ENCODE measurements at places on chromosomes 6 and 20.

- DNase-seq, result peak; percentile 21
These were observed 250.1 kb downstream of the ATXN1 start for GRCh38 chr6:16511040-16511660.

DNA sequence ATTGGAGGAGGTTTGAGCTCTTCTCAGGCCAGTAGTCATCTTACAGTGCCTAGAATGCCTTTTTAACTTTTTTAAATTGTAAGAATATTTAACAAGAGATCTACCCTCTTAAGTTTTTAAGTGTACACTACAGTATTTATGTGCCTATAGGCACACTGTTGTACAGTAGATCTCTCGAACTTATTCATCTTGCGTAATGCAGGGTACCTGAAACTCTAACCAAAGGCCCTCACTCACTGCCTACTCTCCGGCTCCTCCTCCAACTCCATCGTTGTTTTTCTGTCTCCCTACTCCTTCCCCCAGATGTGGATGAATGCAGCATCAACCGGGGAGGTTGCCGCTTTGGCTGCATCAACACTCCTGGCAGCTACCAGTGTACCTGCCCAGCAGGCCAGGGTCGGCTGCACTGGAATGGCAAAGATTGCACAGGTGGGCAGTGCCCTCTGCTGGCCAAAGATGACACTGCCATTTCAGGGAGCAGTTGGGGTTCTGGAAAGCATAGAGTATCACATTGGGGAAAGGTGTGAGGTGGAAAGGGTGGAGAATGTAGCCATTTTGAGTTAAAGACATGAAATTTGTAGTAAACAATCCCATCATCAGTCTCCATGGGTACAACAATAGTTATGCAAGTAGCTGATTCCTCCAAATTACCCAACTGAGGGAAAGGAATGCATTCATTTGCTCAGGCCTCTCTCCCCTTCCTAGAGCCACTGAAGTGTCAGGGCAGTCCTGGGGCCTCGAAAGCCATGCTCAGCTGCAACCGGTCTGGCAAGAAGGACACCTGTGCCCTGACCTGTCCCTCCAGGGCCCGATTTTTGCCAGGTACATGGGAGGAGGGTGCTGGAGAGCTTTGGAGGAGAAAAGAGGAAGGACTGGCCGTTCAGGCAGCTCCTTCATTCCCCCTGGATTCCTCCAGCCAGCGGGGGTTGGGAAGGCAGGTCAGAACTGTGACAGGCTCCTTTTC lies 18.4 kb upstream of the ZNF76 start:
- peak; percentile 75 for DNase-seq

DNA sequence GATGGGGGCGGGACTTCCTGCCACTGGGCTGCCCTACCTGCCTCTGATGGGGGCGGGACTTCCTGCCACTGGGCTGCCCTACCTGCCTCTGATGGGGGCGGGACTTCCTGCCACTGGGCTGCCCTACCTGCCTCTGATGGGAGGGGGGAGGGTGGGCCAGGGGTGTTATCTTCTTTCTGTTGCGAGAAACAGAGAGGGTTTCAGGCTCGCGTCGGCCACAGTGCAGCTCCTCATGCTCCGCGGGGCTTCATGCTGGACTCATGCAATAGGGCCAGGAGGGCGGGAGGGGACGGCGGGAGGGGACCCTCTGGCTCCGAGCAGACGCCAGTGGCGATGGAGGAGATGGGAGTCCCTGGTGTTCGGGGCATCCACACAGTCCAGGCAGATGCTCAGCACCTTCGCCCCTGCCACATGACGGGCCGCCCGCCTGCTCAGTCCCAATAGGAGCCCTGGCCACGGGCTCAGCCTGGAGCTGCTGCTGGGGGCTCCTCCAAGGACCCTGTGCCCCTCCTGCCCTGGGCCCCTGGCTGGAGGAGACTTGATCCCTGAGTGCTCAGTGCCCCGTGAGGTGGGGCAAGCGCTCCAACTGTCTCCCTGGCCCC lies 48.8 kb upstream of the CHRNA4 start:
- no peak for DNase-seq

DNA sequence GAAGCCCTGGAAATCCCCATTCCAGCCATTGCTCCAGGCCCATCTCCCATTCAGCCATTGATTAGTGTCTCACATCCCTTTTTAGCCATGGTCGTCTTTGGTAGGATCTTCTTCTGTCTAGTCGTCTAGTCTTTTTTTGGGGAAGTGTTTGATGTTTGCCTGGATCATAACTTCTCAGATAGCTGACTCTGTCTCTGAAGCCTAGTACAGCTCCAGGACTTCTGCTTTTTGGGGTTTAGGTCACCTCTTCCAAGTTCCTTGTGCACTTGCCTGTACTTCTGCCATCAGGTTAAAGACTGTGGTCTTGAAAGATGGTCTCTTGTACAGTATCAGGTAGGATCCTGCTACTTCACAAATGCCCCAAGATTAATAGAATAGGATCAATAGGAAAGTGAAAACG lies 553.5 kb downstream of the PKHD1 start:
- DNase-seq, result no peak

DNA sequence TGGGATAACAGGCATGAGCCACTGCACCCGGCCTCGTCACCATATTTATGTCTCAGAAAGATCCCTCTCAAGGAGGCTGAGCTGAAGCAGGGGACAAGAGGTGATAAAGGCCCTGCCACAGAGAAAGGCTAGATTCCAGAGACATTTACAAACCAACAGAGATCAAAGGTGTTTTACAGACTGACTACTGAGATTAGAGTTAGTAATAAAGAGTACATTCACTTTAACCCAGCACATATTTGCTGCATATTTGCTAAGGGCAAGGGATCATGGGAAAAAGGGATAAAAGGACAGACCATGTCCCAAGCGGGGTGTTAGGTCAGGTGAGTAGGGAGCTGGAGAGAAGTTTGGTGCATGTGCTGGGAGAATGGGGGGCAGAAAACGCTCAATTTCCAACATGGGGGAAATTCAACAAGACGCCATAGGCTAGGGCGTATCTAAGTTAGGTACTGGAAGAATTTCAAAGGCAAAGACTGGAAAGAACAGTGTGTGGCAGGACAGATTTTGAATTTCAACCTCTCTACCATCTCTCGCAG lies 43.8 kb upstream of the SEC63 start:
- no peak for DNase-seq

DNA sequence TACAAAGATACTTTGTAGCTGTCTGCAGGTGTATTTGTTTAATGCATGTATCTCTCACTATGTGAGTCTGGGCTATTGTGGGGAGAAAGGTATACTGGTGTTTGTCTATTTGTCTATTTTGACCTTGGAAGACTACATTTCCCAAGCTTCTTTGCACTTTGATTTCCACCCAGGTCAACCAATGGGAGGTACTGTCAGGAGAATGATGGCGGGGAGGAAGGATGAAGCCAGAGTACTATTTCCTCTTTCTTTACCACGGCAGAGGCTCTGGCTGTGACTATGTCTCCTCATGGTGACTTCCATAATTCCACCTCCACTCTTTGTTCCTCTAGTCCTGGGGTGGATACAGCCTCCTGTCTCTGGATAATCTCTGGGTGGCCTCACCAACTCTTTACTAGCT lies 23.1 kb downstream of the LBP start:
- no peak for DNase-seq

DNA sequence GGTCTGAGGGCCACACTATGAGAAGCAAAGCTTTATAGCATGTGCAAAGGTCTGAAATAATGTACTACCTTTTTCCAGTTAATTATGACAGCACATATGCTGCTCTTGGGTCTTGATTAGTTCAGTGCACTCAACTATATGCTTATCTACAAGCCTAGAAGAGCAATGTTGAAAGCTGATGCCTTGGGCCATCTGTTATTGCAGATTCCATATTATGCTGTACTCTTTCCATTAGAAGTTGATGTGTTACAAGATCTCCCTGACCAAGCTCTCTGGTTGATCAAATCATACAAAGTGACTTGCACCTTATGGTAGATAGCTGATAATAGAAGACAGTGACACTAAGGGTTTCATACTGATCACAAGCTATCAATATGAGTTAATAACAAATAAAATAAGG lies 327.3 kb downstream of the FRK start:
- DNase-seq, result no peak

DNA sequence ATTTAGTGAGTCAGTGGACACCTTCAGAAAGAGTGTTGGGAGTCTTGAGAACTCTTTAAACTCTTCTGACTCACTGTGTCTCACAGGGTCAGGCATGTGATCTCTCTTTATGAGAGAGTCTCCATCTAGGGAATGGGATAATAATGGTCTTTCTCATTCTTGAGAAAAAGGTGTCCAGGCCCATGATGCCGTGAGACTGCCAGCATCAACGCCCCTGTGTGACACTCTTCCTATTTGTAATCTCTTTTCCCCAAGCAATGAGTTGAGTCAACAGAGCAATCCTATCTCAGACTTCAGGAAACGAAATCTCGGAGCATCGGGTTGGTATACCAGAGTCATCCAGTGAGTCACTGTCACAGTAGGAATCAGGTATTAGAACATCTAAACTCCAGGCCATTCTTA lies 82.3 kb upstream of the BMP2 start:
- DNase-seq, result no peak

GRCh38 chr6:27753668-27754407 lies 158.4 kb downstream of the OR2B2 start:
- DNase-seq, result peak; percentile 79

DNA sequence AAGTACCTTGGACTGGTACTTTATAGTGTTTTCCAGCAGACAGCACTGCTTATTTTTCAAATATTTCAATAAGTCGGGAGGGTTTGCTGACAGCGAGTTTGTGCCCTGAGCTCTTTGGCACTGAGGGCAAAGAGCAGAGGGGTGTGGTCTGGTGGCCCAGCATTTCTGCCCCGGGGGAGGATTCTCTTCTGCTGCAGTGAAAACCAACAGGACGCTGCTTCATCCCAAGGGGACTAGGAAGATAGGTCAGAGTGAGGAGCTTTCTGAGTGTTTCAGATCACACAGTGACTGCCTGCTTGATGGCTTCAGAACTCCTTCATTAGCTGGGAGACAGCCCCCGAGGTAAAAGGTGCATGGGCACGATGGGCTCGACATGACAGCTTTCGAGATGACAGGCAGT lies 8.6 kb downstream of the ULBP2 start:
- no peak for DNase-seq

GRCh38 chr6:79180052-79180451 lies 54.4 kb downstream of the HMGN3 start:
- DNase-seq, result no peak

DNA sequence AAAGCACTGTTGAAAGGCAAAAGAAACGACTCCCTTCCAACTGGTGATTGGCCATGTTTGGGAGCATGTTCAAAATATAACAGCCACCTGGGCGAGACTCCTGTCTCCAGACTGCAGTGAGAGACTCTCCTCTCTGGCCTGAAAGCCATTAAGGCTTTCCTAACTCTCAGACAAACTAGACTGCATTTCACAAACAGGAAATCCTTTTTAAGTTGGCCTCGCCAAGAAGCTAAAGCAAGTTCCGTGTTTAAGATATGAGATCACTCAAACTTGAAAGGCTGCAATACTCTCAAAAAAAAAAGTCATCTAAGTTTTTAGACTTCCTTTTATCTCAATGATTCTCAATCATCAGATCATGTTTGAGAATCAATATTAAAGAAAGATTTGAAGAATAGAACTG lies 117.0 kb downstream of the TFAP2A start:
- DNase-seq, result no peak

- DNase-seq, result no peak
These were observed 1515.9 kb upstream of the DEFB115 start for GRCh38 chr20:29741594-29741893.

DNA sequence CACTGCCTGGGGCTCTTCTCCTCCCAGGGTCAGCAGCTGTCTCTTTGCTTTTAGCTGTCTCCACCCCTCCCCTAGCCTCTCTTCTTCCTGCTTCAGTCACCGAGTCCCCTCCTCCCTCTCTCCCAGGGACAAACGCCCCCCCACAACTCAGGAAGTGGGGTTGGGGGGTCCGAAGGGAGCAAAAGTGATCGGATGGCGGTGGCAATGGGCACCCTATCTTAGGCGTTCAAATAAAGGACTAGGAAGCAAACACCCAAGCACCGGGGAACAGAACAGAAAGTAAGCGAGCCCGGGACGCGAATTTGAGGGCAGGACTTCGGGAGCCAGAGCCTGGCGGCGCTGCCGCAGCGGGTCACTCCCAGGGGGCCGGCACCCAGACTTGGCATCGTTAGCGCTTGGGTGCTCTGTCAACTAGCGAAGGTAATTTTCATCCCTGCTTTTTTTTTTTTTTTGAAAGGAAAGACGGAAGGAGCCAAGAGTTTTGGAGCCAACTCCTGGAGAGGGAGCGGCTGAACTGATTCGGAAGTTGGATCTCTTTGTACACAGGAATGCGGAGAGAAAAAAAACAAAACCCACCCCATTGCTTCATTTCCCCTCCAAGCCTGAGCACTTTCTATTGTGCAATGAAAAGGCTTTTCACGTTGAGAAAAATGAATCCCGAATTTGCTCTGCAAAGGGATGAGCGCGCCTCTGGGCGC lies 815 bp upstream of the ITPR3 start:
- peak; percentile 24 for DNase-seq

- DNase-seq, result no peak
These were observed 41.2 kb downstream of the ZC3H12D start for GRCh38 chr6:149443411-149444181.

DNA sequence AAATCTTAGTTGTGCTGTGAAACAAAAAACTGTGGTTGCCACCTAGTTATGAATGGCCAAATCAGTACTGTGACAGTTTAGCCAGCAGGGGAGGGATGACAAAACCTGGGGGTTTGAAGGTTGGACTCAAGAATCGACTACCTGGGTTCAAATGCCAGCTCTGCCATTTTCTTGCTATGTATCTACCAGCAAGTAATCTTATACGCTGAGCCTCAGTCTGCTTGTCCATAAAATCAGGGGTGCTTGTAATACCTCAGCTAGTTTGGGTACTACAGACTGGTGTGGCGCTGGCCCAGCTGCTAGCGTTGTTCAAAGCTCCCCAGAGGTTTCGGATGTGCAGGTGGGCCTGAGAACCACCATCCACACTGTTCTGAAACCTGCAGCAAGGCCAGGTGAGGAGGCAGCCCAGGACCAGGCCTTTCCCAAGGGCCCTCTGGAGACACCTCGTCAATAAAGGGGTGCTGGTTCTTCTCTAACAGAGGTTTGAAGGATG lies 40.4 kb downstream of the TRAM2 start:
- no peak for DNase-seq

- no peak for DNase-seq
These were observed 1163.6 kb upstream of the CITED2 start for GRCh38 chr6:140537834-140538705.

DNA sequence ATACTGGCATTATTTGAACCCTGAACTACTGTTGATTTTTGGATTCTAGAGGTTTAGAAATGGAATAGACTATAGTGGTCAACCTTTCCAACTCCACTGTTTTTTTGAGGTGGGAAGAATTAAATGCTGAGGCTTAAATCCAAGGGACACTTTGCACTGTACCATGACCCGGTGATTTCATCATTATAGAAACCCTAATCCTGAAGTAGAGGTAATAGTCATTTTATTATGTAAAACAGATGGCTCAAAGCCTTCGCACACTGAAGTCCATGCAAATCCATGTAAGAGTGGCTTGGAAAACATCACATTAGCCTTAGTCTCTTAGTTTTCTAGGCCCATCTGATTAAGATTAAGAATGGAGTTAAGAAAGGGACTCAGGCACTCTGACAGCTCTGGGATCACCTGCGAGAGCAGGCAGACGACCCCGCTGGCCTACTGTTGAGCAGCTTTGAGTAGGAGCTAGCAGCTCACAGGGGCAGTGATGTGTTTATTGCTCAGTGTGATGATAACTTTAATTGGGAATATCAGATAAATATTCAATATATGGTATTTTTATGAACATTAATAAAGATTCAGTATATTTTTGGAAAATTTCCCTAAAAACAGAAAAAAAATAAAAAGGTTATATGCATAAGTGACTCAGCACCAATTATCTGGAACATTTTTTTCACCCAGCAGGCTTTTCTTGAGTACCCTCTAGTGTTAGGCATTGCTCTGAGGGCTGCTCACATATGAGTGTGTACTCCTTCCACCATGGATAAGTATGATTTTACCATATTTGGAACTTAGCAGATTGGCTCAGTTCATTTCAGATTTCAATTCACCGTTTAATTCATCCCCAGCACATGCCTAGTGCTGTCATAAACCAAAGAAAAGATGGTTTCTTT lies 13.4 kb downstream of the SLX4IP start:
- no peak for DNase-seq
